NCI-H748 treated with DMSO at 0.1 percent for 48 hours (cell line): ENCODE measurements at places on chromosomes 5 and 9.

- no peak for DNase-seq
Measured at GRCh38 chr5:19950897-19951296, 37.1 kb downstream of the CDH18 start.

- DNase-seq, result no peak
Measured at GRCh38 chr9:137784046-137784445, 93.5 kb upstream of the CACNA1B start.

- DNase-seq, result no peak
Measured at GRCh38 chr5:60248901-60249300, 355.4 kb upstream of the PDE4D start.

DNA sequence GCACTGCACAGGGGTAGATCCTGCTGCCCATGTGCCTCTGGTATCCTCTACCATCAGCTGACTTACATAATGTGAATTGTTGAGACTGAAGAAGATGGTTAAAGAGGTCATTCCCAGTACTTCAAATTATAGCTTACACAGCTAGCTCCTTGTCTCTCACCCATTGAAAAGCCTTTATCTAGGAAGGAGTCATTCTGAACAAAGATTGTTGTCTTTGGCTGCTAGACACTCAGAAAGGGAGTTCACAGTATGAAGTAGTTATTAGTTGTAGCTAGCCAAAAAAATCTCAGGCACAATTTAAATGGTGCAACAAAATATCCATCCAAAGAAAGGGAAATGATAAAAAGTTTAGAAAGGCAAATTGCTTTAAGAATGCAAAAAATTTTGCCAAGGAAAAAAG lies 102.0 kb upstream of the NREP start:
- DNase-seq, result no peak

- DNase-seq, result no peak
Measured at GRCh38 chr5:164357395-164358033, 852.1 kb downstream of the MAT2B start.

DNA sequence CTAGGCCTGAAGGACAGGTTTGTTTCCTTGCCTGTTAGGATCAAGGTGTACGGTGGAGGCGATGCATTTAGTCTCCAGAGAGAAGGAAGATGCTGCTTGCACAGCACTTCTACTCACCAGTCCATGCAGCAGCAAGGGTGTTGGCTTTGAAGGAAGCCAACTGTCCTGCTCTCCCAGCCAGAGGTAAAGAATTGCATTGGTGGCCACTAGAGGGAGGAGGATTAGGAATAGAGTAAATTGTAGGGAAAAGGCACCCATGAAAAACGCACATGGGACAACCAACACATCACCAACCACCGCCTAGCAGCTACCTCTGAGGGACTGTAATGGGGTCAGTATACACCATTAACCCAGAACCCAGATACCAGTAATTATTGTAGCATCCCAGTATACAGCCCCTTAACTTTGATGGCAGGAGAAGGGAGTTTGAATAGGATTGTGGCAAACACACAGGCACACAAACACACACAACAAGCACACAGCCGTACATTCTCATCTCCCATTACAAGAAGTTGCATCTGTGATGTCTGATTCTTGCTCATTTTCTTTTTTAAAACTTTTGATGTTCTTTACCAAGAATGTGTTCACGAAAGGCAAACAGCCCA lies 267.7 kb downstream of the ADAMTS6 start:
- peak; percentile 20 for DNase-seq

DNA sequence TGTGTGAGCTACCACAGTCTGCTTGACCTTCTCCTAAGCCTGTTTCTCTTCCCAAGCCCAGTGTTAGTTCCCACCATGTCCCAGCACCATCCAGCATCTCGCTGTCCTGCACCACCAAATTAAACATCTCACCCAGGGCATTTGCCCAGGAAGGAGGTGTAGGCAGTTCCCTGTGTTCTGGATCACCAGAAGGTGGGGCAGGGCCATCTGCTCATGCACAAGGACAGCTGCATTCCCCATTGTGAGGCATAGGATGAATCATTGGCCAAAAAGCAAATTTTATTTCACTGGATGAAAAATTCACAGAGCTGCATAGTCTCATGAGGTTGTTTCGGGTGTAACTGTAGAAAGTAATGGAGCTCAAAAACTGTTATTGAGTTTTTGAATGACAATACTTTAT lies 89.5 kb upstream of the GRIA1 start:
- no peak for DNase-seq

DNA sequence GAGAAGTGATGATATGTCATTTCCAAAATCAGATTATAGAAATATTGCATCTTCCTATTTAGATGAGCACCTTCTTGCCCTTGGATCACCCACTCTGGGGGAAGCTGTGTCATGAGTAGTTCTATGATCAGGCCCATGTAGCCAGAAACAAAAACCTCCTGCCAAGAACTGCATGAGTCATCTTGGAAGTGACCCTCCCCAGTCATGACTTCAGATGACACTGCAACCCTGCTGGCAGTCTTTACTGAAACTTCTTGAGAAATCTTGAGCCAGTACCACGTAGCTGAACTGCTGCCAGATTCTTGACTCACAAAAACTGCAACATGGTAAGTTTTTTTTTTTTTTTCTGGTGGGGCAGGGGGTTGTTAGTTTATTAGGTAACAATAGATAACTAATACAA lies 439.6 kb upstream of the PTGER4 start:
- no peak for DNase-seq

- no peak for DNase-seq
Measured at GRCh38 chr9:134377976-134378375, 51.7 kb downstream of the RXRA start.

DNA sequence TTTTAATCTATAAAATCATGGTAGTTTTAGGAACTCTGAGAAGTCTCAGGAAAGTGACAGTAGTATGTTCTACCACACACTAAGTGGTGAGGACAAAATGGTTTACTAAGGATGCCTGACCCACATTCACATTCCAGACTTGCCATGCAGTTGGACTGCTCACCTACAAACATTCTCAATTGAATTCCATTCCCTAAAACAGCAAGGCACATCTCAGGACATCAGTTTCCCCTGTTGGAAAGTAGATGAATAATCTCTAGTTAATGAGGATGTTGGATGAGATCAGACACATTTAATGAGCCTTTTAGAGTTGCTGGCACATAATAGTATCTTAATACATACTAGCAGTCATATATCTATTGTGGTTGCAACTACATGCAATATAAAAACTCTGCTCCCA lies 76.6 kb downstream of the ZNF618 start:
- DNase-seq, result no peak

- DNase-seq, result no peak
Measured at GRCh38 chr5:93054424-93055163, 526.4 kb downstream of the NR2F1-AS1 start.

GRCh38 chr5:14283139-14283538 lies 140.0 kb downstream of the TRIO start:
- no peak for DNase-seq

DNA sequence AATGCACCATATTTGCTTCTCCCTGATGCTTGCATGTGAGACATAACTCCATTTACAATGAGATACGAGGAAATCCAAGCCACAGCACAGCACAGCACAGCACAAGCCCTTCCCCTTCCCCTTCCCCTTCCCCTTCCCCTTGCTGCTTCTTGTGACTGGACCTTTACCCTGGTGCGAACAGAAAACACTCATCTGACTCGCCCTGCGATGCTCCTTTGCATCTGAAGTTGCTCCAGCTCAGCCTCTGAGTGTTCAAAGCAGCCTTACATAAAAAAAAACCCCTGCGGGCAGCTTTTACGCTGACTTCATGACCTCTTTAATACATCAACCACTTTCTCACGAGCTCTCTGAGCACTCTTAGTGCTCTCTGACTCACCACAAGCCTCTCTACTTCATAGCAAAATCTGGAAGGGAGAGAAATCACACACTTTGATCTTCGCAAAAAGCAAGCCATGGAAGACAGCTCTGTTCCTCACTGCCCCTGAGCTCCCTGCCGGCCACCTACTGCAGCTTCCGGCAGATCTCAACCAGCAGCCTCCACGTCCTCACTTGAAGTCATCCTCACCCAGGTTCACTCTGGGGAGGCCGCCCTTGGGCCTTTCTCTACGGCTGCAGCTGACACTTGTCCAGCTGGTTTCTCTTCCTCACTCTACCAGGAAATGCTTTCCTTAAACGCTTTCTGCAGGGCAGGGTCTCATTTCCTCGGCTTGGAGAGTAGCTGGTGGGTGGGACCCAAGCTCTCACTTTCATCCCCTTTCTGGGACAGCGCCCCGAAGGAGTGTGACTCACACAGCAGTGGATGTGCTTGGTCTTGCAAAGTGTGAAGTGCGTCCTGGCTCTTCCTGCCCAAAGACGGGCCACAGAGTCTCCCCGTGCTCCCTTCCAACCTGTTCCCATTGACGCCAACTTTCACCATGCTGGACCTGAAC lies 5.3 kb downstream of the SLC34A1 start:
- DNase-seq, result no peak

DNA sequence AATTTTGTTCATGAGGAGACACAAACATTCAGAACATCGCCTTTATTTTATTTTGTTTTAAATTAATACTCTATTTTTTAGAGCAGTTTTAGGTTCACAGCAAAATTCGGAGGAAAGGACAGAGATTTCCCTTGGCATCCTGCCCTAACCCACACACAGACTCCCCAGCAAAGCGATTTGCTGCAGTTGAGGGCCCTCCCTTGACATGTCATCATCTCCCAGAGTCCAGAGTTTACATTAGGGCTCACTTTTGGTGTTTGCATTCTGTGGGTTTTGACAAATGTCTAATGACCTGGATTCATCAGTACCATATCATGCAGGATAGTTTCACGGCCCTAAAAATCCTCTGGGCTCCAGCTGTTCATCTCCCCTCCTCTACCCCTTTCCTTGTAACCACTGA lies 33.6 kb upstream of the COL5A1 start:
- DNase-seq, result no peak

GRCh38 chr5:170200876-170201275 lies 31.9 kb upstream of the C5orf58 start:
- no peak for DNase-seq

- no peak for DNase-seq
Measured at GRCh38 chr5:79602889-79603288, 9.4 kb upstream of the TENT2 start.

DNA sequence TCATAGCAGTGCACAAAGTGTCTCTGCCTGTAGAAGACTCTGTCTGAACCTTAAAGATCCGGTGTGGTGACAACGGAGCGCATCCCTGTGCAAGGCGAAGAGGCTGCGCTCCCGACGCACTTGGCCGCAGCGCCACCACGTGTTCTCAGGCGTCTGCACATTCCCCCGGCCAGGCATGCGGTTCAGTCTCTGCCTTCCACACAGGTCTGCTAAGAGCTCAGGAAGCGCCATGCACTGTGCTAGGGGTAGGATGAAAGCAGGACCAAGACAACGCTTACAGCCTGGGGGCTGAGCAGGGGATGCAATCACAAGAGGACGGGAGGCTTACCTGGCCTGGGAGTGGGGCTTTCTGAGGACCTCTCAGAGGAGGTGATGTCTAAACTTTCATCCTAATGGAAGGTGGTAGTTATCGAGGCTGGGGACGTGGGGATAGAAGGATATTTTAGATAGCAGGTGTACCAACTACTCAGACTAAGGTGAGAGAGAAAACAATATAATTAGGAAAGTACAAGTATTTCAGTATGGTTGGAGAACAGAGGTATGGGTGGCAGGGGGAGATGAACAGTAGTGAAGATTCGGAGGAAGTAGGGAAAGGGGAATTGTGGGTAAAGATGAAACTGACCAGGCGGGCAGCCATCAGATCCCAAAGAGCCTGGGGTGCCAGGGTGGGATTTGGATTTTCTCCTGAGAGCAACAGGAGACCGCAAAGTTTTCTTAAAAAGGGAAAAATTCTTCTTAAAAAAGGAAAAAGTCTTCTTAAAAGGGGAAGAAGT lies 13.3 kb downstream of the CAPSL start:
- peak; percentile 76 for DNase-seq
